SK-N-DZ (cell line): ENCODE measurements at places on chromosomes 6 and 20.

- no peak for DNase-seq
Observed at GRCh38 chr20:49948809-49949507, 12.8 kb downstream of the RNF114 start.

DNA sequence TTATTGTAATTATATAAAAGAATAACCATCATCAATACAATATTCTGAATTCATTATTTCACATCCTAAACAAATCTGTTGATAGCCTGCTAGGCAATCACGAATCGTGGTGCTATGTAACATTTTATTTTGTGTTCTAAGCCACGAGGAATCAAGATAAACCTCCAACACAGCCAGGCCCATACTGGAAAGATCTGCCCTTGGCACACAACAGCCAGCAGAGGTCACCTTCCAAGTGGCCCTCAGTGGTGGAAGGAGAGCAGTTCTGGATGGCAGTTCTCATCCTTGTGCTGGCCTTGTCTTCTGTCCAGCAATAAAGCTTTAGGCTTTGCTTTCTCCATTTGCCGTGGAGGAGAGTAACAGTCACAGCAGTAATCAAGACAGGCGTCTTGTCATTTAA lies 13.2 kb downstream of the ZNF831 start:
- no peak for DNase-seq

- DNase-seq: no peak
Observed at GRCh38 chr20:1937316-1937976, 42.2 kb downstream of the SIRPA start.

- DNase-seq: no peak
Observed at GRCh38 chr20:40331807-40332560, 357.1 kb downstream of the MAFB start.
